ENCODE measurements at places on chromosomes 4 and X.

DNA sequence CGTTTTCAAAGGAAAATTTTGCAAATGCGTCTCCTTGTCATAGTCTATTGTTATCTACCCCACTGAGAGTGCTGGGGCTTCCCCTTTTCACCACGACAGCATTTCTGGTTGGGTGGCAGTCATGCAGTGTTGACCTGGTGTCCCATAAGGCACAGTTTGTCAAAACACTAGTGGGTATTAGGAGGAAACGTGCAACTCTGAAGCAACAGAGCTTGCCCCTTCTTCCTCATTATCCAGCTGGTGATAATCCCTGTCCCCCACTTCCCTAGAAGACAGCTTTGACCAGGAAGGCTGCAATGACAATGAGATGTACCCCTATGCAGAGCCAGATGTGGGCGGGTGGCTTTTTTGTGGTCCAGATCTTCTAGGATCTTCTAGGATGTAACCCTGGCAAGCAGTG is 1.8 kb downstream of the TBC1D1 start:
- no peak for DNase-seq

GRCh38 chr4:159551281-159551680 is 448.4 kb downstream of the RAPGEF2 start:
- no peak for DNase-seq

DNA sequence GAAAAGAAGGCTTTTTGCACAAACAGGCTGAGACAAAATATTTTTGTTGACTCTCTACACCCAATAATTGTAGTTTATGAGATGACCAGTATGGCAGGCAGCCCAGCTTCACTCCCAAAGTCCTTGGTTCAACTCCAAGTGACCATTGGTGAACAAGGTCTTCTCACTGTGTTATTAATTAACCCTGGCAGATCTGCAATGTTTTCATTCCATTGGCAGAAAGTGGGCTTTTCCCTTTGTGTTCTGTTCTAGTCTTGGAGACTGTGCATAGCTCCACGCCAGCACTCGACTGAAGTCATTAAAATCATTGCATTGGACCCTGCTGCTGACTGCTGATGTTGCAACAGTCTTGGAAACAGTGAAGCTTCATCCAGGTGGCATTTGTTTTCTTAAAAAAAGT is 277.3 kb upstream of the HAND2 start:
- DNase-seq: no peak

GRCh38 chr4:7788193-7788592 is 151.5 kb downstream of the AFAP1 start:
- no peak for DNase-seq

GRCh38 chrX:53686151-53686885 is at the start of gene HUWE1:
Gene HUWE1, minus strand, starts transcription at chrX:53686719. Its CDS starts 32,612 bp downstream, at chrX:53654107.
- no peak for DNase-seq

GRCh38 chr4:108139089-108139488 is 29.6 kb downstream of the LEF1 start:
- DNase-seq: no peak

DNA sequence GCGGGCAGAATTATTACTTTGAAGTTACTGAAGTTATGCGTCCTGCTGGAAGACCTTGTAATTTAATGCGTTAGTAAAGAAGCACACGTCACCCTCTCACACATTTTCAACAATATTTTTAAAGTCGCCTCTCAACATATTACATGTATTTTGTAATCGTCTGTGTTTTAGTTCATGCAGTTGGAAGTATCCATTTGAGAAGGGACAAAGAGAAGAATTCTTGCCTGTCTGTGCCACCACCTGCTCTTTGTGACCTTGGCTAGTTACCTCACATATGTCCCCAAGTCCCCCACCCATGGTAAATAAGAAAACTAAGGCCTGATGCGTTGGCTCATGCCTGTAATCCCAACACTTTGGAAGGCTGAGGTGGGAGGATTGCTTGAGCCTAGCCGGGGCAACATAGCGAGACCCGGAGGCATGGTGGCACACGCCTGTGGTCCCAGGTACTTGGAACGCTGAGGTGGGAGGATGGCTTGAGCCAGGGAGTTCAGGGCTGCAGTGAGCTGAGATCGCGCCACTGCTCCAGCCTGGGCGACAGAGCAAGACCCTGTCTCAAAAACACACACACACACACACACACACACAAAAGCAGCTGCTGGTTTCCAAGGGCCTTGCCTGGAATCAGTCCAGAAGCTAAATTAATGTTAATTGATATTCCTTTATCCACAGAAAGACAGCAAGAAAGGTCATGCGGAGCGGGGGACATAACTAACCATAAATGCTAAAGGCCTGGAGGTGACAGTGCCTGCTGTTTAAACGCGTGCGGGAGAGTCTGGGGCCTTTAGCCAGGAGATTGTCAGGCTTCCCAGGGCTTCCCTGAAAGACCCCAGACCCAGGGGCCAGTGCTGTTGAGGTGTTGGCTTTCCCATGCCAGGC is 811 bp downstream of the TMEM187 start:
- no peak for DNase-seq

- no peak for DNase-seq
These were observed 166.9 kb downstream of the ASMT start for GRCh38 chrX:1781766-1782165.

DNA sequence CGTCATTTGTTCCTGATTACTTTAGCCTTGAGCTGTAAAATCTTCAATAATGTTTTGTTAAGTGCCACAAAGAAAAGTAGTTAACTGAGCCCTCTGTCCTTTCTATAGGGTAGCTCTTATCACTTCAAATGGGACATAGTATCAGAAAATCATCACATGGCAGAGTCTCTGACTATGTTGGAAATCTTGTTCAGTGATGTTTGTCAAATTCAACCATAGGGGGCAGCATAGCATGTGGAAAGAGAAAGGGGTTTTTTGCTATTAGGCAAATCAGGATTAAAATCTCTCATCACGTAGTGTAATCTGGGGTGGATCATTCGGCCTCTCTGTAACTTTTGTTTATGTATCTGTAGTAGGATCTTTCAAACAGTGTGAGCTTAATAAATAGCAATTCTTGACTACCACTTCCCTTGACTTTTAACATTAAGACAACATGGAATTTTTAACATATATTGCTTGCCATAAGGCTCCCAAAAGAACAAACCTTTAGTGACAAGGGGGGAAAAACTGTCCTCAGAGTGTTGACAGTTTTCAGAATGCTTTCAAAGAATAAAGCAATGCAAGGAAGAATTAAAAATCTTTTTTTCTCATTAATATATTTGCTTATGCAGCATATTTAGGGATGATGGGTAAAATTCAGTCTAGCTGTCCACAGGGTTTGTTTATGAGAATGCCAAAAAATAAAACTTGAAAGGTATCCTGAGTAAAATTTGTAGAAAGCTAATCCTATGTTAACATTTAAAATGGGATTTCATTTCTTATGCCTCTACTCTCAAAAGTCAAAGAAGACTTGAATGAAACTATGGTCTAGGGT is 127.2 kb downstream of the FBXW7 start:
- DNase-seq: no peak

DNA sequence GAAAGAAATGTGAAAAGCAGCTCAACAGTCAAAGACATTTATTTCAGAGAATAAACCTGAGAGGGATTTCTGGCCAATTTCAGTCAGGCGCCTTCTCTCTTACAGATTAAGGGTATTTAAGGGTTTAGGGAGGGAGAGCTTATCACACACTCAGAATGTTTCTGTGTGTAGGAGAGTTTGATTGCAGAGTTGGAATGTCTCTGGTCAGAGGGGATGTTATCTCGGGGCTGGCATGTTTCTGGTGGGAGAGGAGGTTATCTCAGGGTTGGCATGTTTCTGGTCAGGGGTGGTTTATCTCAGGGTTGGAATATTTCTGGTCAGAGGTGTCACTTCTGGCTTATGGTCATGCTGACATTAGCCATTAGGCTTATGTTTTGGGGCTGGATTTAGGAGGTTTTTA is 1920.5 kb upstream of the PCDH7 start:
- no peak for DNase-seq

GRCh38 chr4:186726426-186727168 is 2.9 kb upstream of the FAT1 start:
- DNase-seq: no peak

- no peak for DNase-seq
These were observed 168.9 kb downstream of the AMELX start for GRCh38 chrX:11462136-11462535.

DNA sequence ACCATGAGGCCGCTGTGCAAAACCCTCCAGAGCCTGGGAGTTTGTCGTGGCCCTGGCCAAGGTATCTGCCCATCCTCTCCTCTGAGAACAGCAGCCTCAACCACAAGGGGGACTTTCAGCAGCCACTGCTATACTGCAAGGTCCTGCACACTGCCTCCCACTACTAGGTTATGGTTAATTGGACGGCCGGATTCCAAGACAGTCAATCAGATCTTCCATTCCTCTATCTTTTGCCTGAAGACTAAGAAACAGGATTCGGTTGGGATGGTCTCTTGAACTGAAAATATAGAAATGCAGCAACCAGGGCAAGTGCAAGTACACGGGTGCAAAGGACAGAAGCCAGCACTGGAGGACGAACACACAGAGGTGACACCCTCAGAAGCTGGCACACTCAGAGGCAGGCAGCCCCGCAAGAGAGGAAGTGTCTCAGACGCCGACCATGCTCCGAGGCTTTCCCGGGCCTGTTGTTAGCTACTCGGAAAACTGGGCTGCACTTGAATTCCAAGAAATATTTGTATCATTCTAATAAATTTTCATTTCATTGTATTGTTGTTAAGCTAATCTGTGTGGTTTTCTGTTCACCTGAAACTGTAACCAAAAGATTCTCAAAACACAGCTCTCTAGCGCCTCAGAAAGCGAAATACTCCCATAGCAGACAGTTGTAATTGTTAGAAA is 63.3 kb downstream of the AFAP1 start:
- no peak for DNase-seq

- no peak for DNase-seq
These were observed 10.0 kb downstream of the TNIP3 start for GRCh38 chr4:121154103-121154515.

GRCh38 chr4:8741513-8742226 is 130.0 kb downstream of the HMX1 start:
- peak; percentile 95 for DNase-seq

DNA sequence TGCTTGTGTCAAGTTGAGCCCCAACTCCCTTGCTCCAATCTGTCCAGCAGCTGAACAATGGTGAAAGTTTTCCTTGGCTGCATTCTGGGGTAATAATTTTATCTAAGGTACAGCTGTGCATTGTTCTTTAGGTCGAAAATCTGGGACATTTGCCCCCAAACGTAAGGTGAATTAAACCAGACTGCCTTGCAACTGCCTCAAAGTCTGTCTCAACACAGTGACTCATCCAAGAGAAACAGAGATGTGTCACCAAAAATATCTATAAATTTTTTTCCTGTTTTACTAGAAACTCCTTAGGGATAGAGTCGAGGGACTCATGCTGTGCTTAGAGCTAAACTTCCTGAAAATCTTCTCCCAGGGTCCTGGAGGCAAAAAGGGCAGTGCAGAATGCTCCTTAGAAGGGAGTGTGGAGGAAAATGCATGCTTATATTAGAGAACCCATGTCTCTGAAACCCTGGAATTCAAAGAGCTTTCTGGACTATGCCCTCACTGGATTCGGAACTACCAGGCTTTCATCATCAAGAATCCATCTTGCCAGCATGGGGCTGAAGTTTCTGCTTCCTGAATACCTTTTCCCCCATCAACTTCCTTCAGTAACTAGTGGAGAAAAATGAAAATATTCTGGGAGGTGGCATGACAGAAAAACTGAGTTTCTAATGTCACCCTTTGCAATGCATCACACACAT is 115.7 kb downstream of the PALLD start:
- DNase-seq: no peak

- no peak for DNase-seq
These were observed at the start of gene DKK2 for GRCh38 chr4:107035819-107036583. Gene DKK2, minus strand, starts transcription at chr4:107036313. Its CDS starts 722 bp downstream, at chr4:107035591.

GRCh38 chr4:25213347-25213979 is 20.4 kb upstream of the PI4K2B start:
- DNase-seq: no peak

DNA sequence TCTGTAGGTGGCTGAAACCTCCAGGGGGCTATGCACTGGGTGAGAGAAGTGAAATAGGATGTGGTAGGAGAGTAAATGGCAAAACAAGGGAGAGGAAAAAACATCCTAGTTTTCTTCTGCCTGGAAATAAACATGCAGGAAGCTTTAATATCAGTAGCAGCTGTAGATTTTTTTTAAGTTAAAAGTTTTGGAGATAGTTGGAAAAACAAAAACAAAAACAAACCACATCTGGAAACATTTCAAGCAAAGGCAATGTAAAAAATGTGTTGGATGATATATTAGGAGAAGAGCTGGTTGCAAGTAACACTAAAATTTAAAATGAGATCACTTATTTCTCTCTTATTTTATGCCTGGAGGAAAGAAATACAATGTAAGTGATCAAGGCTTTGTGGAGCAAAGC is 388.0 kb downstream of the SPRY1 start:
- DNase-seq: no peak

- DNase-seq: no peak
These were observed 7.2 kb upstream of the PRDM8 start for GRCh38 chr4:80189956-80190677.

DNA sequence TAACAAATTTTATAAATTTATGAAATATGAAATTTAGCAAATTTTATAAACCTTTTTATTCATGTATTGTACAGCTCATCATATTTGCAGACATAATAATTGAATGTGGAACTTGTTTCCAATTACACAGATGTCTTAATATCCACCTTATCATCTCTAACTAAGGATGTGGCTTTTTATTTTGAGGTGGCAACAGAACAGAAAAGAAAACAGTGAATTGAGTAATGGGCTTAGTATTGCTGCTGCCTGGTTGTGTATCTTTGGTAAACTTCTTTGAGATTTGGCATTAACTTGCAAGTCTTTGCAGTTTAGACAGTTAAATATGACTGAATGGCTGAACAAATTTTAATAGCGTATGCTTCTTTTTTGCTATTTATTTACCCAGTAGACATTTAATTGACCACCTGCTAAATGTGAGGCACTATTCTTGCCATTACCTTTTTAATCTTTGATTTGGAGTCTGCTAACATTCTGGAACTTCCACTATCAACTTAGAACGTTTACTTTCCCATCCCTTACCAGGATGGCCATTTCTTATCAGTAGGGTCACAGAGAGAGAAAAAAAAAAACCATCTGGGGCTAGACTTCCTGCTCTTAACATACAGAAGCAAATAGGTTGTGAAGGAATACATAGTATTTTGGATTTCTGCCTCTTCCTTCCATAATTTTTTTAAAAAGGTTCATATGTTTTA is 44.8 kb downstream of the CLCN3 start:
- DNase-seq: no peak

- no peak for DNase-seq
These were observed 41.6 kb downstream of the ARHGAP10 start for GRCh38 chr4:147773261-147774184.

DNA sequence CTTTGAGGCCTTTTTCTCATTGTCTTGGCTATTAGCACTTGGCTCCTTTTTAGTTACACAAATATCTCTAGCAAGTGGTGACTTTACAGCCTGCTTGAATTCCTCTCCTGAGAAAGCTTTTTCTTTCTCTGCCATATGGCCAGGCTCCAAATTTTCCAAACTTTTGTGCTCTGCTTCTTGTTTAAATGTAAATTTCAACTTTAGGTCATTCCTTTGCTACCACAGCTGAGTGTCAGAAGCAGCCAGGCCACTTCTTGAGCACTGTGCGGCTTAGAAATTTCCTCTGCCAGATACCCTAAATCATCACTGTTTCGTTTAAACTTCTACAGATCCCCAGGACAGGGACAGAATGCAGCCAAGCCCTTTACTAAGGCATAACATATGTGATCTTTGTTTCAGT is 222.4 kb downstream of the FBXO8 start:
- DNase-seq: no peak

- no peak for DNase-seq
These were observed 1299.5 kb downstream of the FSTL5 start for GRCh38 chr4:160864253-160864652.

GRCh38 chrX:119635799-119636198 is 29.6 kb upstream of the NKRF start:
- DNase-seq: no peak

- DNase-seq: no peak
These were observed 17.4 kb downstream of the GALNT7 start for GRCh38 chr4:173185847-173186510.

Data from vagina (tissue), 2 donors.